ENCODE measurements at places on chromosomes 7 and 10.
A peak's percentile ranks its signal among the peaks of the same experiment; 100 is the strongest.

- no peak for ATAC-seq
These were observed 1.6 kb upstream of the NKX2-3 start for GRCh38 chr10:99531026-99531695.

DNA sequence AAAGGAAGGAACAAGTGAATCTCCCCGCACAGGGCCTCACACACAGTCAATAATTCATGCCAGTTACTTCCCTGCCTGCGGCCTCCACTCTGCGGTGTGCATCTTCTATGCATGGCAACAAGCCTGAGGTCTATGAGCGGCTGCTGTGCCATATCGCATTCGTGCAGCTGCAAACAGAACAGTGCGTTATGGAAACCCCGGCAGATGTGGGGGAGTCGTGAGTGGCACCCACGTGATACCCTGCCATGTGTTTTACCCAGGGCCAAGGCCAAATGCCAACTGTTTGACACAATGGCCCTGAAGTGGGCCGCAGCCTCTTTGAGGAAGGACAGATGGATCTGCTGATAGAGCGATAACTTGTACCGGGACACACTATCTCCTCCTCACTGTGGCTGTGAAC is 13.4 kb downstream of the TNS3 start:
- ATAC-seq: peak; percentile 47

DNA sequence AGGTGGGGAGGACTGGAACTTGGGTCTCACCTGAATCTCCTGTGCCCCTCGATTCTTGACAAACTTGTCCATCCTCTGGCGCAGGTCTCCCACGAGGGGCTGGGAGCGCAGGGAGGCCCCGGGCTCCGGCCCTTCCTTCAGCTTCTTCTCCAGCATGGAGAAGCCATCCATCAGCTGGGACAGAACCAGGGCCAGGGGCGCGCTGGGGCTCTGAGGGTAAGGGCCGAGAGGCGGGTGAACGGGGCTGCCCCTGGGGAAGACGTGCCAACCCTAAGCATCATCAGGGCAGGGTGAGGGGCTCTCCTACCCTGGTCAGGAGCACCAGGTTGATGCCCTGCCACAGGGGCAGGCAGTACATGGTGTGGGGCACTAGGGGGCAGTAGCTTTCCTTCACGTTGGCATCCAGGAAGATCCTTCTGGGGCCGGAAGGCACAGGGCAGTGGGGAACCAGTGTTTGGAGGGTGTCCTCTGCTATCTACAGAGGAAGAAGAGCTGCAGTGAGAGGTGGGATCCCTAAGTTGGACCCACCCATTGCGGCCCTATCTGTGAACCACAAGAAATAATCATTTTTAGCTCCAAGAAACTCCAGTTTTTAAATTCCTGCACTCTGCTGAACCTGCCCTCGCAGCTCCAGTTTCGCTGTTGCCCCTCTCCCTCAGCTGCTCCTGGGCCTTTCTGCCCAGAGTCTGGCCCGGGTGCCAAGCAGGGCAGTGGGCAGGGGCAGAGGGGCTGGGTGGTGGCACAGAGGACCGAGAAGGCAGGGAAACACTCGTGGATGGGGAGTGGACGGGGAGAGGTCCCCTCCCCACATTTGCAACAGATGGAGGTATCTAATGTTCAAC is 10.8 kb upstream of the PYROXD2 start:
- ATAC-seq: no peak

GRCh38 chr7:117279931-117280557 is 42.8 kb downstream of the WNT2 start:
- no peak for ATAC-seq

DNA sequence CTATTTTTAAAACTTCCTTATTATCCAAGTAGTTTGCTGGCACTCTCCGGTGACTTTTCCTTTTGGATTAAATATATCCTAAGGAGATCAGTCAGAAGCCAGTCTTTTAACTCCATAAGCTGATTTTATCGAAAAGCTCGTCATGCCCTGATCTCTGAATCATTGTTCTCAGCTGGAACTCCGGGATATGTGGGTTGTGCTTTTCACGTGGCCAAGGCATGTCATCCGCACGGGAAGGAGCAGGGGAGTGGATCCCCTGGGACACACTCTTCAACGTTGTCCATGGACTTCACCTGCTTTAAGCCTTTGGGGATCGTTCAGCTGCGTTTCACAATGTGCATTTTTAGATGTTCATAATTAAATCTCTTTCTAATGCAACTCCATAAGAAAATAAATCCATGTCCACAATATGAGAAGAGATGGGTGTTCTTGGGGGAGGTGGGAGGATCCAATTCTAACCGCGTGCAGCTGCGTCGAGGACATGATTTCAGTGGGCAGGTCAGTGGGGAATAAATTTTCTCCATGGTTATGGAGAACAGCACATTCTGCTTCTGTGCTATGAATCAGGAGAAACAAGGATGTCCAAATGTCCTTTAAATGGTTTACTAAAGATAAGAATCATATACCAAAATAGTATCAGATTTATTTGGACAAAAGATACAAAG is 229.5 kb upstream of the ADARB2 start:
- no peak for ATAC-seq

GRCh38 chr10:71863203-71863602 is 12.2 kb upstream of the PSAP start:
- no peak for ATAC-seq

GRCh38 chr7:85587785-85588184 is 400.9 kb upstream of the SEMA3D start:
- ATAC-seq: no peak

GRCh38 chr10:13268841-13269240 is 31.0 kb downstream of the PHYH start:
- no peak for ATAC-seq

DNA sequence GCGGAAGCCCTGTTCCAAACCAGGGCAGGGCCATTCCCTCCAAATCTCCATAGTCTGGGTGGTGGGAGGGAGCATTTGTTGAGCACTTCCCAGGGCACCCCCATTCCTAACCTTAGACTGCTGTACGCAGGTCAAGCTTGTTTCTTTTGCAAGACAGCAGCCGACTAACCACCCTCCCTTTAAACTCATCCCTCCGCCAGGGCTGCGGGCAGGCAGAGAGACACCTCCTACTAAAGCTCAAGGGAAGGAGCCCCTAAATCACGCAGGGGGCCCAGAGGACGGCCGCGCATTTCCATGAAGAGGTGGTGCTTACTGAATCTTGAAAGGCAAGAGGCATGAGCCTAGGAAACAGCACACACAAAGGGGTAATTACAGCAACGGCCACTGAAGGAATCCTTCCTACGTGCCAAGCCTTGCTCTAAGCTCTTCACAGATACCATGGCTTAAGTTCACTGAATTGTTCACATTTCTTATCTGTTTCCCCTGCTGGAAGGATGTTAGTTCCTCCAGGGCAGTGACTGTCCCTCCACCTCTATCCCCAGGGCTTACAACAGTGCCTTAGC is 90.0 kb downstream of the PROSER2 start:
- no peak for ATAC-seq

- no peak for ATAC-seq
These were observed 763.2 kb upstream of the LRRTM3 start for GRCh38 chr10:66162560-66163143.

DNA sequence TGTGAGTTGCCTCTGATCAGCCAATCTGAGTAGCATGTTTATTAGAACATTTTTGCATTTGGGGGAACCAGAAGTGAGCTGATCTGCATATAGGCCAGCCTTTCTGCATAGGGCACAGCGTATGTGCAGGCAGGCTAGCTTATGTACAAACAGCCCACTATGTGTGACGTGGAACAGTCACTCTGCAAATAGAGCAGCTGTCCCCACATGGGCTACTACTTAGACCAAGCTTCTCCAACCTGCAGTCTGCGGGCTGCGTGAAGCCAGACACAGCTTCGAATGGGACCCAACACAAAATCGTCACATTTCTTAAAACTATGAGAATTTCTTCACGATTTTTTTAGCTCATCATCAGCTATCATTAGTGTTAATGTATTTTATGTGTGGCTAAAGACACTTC is 134.1 kb upstream of the FAM20C start:
- no peak for ATAC-seq

DNA sequence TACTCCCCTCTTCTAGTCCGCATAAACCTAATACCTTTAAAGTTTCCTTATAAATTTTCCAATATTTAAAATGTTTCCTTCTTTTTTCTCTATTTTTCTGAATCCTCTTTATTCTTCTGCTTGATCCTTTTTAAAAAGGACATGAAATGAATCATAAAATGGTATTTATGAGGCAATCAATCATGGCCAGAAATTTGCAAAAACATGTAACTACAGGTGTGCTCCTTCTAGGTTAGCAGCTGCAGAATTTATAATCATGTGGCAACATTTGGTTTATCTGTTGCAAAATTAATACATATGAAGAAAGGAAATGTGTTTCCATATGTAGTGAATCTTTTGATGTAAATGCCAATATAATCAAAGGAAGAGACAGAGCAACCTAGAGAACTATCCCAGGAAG is 1008.5 kb downstream of the ANKRD7 start:
- no peak for ATAC-seq

- no peak for ATAC-seq
These were observed at the start of gene MAGI2 for GRCh38 chr7:79453558-79454360. MAGI2 (minus strand) TSS chr7:79453667; CDS start chr7:79453320, 347 bp downstream.

Measured in activated CD4-positive, CD25-positive, alpha-beta regulatory T cell treated with anti-CD3 and anti-CD28 coated beads, Interleukin-2, amount 50 U/mL, for 24 hours (primary cell).